ENCODE measurements at places on chromosomes 11 and 22.

DNA sequence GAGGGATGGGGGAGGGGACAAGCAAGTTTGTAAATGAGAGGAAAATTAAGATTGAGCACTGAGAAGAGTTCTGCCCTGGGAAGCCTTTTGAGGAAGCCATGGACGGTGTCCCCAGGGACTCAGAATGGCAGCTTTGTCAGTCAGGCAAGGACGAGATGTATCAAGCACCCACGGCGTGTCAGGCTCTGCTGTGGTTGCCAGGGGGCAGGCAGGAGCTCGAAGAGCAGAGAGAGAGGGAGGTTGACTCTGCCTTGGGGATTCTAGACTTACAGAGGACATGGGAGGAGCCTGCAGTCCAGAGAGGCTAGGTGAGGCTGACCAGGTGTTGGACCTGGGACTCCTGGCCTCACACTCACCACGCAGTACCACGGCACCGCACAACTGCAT lies 29.1 kb upstream of the SYT7 start:
- DNase-seq = no peak

GRCh38 chr11:77392842-77393241 lies 81.1 kb downstream of the PAK1 start:
- no peak for DNase-seq

DNA sequence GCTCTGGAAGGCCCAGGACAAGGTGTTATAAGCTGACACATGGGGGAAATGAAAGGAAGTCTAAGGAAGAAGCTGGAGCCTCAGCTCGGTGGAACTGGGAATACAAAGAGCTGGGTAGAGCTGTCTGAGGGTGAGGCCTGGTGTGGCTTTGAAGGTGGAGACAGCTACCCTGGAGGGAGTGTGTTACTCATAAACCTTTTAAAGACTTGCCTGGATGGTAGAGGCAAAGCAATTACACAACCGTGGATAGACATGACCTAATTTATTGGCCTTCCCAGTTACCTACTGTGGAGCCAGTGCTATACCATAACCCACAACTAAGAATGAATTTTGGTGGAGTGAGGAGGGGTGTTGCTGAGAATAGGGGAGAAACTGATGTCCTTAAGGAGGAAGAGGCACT lies 22.6 kb downstream of the EXPH5 start:
- no peak for DNase-seq

- no peak for DNase-seq
These were observed 101.0 kb downstream of the PTPRJ start for GRCh38 chr11:48081151-48082010.

- no peak for DNase-seq
These were observed 198.5 kb upstream of the SORL1-AS1 start for GRCh38 chr11:121651257-121651605.

DNA sequence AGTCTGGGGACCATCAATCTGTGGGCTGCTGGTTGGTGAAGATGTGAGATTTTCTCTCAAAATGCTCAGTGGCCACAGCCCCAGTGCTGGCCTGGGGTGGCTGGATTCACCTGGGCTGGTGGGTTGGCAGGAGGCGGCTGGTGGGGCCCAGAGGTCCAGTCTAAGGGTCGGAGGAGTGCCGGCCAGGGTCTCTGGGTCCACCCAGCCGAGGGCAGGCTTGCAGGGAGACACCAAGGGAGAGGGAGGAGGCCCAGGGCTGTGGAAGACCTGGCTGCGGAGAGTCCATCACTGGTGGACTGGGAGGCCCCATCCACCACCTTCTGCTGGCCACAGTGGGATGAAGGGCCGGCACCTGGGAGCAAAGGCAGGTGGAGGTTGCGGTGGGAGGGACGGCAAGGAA lies 582 bp upstream of the SHANK3 start:
- no peak for DNase-seq

- no peak for DNase-seq
These were observed 379.2 kb downstream of the SHANK2 start for GRCh38 chr11:70872955-70873735.

DNA sequence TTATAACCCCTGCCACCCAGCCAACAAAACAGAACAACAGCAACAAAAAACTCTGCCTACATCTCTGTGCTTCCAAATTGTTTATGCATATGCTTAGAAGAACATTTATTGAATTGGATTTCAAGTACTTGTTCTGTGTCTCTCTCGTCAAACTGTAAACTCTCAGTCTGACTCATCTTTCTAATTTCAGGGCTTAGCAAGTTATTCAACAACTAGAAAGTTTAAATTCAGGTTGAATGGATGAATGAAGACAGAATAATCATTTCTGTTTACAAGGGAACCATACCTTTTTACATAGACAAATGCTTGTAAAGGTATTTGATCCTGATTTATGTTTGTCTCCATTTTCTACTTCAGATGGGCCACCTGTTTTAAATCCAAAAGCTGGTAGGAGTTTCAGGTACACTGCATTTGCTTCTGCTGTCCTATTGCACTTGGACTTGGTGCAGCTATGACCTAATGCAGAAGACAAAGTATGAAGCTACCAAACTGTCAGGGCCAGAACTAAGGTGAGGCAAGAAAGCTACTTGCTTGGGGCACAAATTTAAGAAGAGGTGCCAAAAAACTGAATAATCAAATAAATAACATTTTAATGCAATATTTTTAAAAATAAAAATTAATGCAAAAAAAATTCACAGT lies 1.6 kb upstream of the FBXO3 start:
- no peak for DNase-seq

GRCh38 chr11:101765932-101766331 lies 148.9 kb upstream of the CEP126 start:
- no peak for DNase-seq

DNA sequence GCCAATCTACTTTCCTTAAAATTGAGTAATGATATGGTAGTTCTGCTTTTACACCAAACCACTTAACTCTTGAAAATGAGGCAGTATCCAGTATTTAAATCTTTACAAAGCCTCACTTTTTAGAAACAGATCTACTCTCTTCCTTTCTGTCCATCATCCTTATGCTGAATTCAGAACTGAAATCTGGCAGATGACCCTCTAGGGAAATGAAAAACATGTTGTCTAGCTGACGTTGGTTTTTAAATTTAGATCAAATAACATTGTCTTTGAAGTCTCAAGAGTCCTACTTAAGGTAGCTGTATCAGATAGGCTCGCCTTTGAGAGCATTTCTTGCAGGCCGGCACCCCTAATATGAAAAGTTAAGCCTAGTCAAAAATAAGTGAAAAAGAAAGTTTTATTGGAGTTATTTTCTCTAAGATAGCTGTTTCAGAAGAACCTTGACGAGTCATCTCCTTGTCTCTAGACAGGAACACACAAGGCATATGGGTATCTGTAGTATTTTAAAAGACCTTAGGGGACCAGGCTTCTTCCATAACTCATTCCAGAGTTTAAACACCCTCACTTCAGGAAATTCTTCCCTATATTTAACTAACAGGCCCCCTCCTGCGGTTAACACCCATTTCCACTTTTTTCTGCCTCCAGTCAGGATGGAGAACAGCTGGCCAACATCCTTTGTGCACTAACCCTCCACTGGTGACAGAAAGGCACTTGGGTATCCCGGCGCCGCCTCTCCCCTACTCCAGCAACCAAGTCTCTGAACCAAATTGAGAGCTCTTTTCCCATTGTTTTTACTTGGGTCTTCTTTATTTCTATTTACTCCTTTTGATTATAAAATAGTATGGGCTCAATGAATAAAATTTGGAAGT lies 81.2 kb downstream of the WNT11 start:
- DNase-seq = no peak

- DNase-seq = no peak
These were observed 803.0 kb upstream of the FAT3 start for GRCh38 chr11:91421641-91422040.

- peak; percentile 77 for DNase-seq
These were observed 464 bp upstream of the ANKRD13D start for GRCh38 chr11:67288452-67289225.

DNA sequence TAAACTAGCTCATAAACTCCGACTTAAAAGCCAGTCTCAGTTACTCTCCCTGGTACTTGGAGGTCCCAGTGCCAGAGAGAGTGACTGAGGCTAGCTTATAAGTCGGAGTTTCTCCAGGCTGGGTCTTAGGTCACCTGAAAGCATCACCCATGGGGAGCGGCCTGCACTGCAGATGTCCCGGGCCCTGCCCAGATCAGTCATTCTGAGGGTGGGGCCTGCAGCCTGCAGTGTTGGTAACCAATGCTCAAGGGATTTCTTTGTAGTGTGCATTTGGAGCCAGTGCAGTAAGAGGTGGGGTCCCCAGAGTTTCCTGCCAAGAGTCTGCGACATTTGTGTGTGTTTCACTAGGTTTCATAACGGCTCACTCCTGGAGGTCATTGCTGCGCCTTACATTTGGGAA lies 14.8 kb downstream of the TAB1 start:
- DNase-seq = no peak

- DNase-seq = no peak
These were observed 2.8 kb downstream of the SPON1 start for GRCh38 chr11:13965337-13965736.

DNA sequence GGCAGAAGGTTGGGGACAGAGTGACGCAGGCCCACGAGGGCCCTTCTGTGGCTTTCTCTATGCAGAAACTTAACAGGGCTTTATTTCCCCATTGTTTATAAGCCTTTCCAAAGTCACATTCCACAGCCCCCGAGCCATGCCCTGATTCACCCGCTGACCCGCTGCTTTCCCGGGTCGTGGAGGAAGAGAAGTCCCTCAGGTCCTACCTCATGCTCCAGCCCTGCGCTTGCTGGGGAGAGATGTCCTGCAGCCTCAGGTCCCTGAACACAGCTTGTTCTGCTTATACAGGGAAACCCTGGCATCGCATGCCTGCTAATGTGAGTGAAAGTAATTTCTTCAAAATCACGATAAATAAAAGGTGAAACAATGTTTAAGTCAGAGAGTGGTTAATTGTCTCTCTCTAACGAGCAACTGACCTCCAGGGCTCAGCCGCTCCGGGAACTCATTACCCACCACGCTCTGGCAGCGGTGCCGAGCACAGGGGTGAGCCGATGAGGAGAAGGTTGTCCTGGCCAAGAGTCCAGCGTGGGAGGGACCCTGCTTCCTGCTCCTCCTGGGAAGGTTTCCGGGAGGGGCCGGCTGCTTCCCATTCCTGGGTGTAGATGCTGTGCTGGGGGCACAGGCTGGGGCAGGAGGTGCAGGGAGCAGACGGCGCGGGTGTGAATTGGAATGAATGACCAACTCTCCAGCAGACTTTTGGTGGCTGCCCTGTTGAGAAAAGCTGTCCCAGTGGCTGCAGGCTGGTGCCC lies 595.2 kb downstream of the BRD1 start:
- no peak for DNase-seq

DNA sequence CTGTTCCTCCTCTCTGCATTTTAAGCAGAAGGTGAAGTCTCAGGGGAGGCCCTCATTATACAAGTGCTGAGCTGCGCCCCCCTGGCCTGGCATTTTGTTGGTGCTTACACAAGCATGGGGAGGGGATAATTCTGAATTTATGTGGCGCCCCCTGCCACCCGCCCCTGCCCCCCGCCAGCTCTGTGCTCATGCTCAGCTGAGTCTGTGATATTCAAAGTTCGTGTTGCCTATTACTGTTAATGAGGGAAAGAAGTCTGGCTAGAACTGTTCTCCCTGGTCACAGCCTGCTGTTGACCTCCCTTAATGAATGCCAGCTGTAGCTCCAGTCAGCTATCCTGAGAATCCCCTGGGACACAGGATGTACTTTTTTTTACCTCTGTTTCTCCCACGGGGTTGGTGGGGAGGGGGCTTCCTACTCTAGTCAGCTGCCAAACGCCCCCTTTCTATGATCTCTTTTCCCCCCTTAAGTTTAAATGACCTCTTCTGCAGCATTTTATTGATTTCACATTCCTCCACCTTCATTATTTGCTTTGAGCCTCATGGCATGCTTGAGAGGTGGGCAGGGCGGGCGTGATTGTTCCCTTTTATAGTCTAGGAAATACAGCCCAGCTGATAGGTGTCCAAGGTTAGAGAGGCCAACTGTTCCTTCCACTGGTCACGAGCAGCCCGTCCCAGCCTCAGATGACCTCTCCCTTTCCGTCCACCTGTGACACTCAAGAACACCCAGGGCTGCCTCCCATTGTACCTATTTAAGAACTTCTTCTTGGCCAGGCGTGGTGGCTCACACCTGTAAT lies 12.2 kb downstream of the USP2 start:
- no peak for DNase-seq

GRCh38 chr11:115930886-115931547 lies 426.8 kb upstream of the CADM1 start:
- DNase-seq = no peak

GRCh38 chr11:65558002-65558929 lies at the start of gene LTBP3:
TSS of gene LTBP3 (minus strand) at chr11:65558359. CDS start at chr11:65557959, 400 bp downstream.
- no peak for DNase-seq

GRCh38 chr11:10785146-10785474 lies 23.6 kb downstream of the EIF4G2 start:
- DNase-seq = no peak

DNA sequence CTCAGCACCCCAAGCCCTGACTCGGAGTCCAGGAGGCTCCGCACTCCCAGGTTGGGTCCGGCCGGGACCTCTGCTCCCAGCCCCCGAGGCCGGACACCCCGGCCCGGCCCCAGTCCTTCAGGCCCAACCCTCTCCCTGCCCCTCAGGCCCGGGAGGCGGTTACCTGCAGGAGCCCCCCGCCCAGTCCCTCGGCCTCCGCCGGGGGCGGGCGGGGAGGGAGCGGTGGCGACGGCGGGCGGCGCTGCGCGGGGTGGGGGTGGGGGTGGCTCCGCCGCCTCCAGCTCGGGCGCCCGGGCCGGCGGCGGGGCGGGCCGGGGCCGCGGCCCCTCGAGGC lies 310 bp downstream of the TCF20 start:
- DNase-seq = no peak

GRCh38 chr11:46120346-46121300 lies 631 bp downstream of the PHF21A start:
- no peak for DNase-seq

DNA sequence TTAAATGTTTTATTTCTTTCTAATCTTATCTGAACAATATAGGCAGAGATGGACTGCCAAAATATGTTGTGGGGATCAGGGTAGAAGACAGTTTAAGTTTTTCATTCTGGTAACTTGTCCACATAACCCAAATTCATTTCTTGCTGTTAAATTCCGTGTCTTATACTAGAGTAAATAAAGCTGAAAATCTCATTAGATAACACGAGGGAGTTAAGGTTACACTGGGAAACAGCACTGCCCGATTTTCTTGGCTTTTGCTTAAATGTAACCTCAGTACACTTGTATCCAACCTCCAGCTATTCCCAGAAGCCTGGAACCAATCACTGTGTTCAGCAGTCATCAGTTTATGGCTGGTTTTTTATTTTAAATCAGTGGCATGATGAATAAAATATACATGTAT lies 48.2 kb downstream of the MICAL3 start:
- DNase-seq = no peak

GRCh38 chr22:38436629-38437395 lies 18.2 kb downstream of the KCNJ4 start:
- no peak for DNase-seq

DNA sequence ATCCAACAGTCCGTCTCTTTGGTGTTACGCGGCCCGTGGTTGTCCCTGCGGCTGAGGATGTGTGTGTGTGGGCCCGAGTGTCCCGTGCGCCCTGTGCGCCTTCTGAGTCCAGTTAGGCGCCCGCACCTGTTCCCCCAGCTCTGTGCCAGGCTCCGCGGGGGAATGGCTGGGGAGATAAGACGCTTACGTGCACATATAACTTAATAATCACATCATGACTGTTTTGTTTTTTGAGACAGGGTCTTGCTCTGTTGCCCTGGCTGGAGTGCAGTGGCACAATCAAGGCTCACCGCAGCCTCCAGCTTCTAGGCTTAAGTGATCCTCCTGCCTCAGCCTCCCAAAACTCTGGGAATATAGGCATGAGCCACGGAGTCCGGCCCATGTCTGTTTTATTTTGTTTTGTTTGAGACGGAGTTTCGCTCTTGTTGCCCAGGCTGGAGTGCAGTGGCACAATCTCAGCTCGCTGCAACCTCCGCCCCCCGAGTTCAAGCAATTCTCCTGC lies 817 bp downstream of the ARL2 start:
- no peak for DNase-seq
